ENCODE measurements at places on chromosomes 4 and X.

DNA sequence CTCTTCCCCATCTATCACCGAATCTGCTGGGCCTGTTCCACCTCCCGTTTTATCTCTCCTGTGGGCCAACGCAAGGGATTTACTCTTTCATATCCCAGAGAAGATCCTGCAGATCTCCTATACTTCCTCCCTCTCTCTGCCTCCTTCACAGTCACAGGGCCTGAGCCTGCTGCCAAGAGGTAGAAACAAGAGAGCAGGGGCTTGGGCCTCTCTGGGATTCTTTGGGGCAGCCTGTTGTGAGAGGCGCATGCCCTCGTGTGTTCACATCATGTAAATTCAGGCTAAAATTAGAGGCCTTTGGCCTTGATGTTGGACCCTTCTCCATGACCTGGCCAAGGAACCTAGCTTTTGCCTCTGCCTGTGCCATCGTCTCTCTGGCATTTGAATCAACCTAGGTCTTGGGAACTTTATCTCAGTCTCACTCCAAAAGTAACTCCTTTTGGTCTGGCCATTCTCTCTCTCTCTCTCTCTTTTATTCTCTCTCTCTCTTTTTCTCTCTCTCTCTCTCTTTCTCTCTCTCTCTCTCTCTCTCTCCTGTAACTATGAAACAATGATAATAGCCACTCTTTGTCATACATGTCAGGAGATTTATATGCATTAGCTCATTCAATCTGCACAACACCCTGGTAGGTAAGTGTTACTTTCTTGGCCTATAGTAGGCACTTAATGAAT lies 20.0 kb upstream of the EFNB1 start:
- DNase-seq: no peak

DNA sequence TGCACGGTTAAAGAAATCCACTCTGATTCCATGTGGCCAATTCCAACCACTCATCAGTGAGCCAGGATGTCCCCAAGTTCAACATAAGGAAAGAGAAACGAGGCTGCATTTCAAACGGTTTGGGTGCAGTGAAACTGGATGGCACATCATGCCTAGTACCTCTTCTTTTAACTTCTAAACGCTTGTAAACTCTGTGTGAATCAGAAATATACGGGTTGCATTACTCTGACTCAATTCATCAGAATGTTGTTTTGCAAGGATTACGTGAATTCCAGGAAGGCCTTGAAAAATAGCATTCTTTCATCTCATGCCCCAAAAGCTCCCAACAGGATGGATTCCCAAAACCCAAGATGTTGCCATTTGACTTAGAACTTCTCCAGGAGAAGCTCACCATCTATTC lies 270.4 kb downstream of the LDB2 start:
- peak; percentile 83 for DNase-seq

- DNase-seq: no peak
These were observed 28.7 kb upstream of the IL9R start for GRCh38 chrX:155968791-155969190.

DNA sequence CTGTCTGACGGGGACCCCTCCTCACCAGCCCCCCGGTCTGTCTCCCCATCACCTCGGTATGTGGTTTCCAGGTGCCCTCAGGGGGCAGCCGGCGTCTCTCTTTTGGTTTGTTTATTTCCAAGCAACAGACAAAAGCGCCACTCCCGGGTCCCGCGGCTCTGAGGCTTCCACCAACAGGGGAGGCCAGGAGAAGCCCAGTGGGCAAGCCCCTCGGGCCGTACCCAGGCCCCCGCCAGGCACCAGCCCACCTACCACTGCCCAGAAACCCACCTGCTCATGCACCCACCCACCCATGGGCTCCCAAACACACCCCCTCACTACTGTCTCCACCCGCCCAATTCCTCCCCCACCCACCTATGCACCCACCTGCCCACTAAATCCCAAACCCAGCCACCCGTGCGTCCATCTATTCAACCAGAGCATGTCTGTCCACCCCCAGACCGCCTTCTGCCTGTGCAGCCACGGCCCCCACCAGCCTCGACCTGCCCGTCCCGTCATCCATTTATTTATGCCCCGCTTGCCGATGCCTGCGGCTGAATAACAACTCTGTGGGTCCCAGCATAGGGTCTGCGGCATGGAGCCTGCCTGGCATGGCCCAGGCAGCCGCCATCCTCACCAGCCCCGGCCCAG lies 129.8 kb downstream of the FAM53A start:
- DNase-seq: no peak

DNA sequence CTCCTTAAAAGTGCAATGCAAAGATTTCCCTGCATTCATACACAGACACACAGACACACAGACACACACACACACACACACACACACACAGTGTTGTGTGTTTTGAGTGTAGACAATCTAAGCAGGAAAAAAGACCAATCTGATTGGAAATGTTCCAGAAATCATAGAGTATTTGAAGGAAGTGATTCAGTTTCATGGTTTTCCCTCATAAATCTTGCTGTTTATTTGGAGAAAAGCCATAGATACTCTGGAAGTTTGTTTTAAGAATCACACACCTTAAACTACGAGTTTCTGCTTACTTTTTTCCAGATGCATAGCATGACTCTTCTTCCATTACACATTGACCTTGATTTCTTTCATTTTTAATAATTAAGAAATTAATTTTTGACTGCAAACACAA lies 298.5 kb upstream of the BMP3 start:
- peak; percentile 31 for DNase-seq

- DNase-seq: no peak
These were observed 1.3 kb downstream of the RHOH start for GRCh38 chr4:40197879-40198689.

DNA sequence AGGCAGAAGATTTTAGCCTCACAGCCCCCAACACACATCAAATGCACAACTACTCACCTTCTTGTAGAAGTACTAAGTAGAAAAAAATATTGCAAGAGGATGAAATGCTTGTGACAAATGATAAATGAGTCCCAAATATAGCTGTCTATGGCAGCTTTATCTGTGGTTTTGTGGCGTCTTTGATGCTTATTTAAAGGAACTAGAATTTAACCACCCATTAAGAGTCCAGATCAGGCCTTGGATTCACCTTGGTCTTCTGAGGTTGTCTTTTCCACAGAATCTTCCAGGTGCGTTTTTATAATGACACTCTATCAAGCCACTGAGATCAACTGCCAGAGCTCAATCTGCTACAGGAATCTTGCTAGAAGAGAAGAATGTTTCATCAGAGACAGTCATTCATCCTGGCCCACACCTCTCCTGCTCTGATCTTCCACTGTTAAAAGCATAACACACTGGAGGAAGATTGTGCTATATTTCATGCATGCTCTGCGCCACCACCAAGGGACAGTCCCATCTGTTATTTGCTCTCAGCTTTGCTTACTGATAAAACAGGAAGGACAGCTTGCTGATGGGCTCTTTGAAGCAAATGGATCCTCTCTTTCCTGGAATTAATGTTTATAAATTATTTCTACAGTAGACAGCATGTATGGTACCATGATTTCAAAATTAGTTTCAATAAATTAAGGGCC lies 144.1 kb downstream of the SLC7A11 start:
- no peak for DNase-seq

GRCh38 chr4:189779281-189779980 lies 161.2 kb upstream of the FRG1 start:
- no peak for DNase-seq

- DNase-seq: no peak
These were observed 210.7 kb upstream of the TLL1 start for GRCh38 chr4:165662341-165662740.

- DNase-seq: peak; percentile 85
These were observed 32.3 kb upstream of the CXCL8 start for GRCh38 chr4:73707918-73708577.

- DNase-seq: no peak
These were observed 1777.8 kb upstream of the TENM3 start for GRCh38 chr4:180465364-180465763.

DNA sequence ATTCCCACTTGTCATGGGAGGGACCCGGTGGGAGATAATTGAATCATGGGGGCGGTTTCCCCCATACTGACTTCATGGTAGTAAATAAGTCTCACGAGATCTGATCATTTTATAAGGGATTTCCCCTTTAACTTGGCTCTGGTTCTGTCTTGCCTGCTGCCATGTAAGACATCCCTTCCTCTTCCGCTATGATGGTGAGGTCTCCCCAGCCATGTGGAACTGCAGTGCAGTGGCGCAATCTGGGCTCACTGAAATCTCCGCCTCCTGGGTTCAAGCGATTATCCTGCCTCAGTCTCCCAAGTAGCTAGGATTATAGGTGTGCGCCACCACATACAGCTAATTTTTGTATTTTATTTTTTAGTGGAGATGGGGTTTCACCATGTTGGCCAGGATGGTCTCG lies 2.9 kb downstream of the HPGDS start:
- no peak for DNase-seq

- no peak for DNase-seq
These were observed 189.1 kb downstream of the SLC7A11 start for GRCh38 chr4:138052806-138053632.

DNA sequence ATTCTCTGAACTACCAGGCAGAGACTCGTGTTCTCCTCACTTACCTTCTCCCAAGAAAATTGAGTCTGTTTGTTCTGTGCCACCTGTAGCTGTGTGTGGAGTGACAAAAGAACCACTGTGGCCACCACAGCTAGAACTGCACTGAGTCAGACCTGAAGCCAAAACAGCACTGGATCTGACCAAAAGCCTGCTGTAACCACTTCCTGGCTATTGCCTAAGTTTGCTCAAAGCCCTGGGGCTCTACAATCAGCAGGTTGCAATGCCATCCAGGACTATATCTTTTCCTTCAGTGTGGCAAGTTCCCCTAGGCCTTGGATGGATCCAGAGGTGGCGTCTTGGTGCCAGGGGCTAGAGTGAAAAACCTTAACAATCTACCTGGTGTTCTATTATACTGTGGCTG lies 449.1 kb downstream of the FAM133A start:
- DNase-seq: no peak

- no peak for DNase-seq
These were observed 1.2 kb downstream of the PRKX start for GRCh38 chrX:3712051-3712869.

GRCh38 chr4:76679691-76680090 lies 218.3 kb downstream of the SOWAHB start:
- no peak for DNase-seq

Measured in skeletal muscle cell (primary cell).